NCI-H1105 treated with DMSO at 0.1 percent for 48 hours (cell line): ENCODE measurements at places on chromosomes 12 and 14.

GRCh38 chr14:99601361-99601831 is 2.6 kb downstream of the CCDC85C start:
- no peak for DNase-seq

DNA sequence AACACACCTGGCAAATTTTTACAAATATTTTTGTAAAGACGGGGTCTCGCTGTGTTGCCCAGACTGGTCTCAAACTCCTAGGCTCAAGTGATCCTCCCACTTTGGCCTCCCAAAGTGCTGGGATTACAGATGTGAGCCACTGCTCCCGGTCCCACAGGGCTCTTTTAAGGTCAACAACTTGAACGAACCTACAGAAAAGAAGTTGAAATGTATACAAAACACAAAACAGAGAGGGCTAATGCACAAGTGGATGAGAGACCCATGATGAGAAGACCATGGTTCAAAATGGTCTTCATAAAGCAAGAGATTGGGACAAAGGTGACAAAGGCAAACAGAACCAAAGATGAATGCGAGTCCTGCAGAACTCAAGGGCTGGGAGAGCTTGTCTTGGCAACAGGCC is 91.4 kb downstream of the CALM1 start:
- DNase-seq, result no peak

DNA sequence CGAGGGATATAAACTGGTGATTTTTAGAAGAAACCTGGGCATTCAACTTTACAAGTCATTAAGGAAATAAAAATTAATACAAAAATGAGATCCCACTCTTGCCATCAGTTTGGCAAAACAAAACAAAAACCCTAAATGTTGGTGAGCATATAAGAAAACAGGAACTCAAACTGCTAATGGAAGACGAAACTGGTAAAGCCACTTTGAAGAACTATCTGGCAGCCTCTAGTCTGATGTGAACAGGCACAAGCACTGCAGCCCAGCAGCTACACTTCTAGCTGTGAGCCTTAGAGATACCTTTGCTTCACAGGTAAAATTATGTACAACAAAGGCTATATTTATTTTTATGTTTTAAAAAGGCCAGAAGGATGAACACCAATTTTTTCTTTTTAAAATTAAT is 459.6 kb downstream of the ZFP36L1 start:
- DNase-seq, result no peak

- DNase-seq, result no peak
Observed at GRCh38 chr12:116453631-116454030, 105.5 kb upstream of the MAP1LC3B2 start.
